Adipocyte (in vitro differentiated cells): ENCODE measurements at places on chromosomes 5 and 9.
A peak's percentile ranks its signal among the peaks of the same experiment; 100 is the strongest.

DNA sequence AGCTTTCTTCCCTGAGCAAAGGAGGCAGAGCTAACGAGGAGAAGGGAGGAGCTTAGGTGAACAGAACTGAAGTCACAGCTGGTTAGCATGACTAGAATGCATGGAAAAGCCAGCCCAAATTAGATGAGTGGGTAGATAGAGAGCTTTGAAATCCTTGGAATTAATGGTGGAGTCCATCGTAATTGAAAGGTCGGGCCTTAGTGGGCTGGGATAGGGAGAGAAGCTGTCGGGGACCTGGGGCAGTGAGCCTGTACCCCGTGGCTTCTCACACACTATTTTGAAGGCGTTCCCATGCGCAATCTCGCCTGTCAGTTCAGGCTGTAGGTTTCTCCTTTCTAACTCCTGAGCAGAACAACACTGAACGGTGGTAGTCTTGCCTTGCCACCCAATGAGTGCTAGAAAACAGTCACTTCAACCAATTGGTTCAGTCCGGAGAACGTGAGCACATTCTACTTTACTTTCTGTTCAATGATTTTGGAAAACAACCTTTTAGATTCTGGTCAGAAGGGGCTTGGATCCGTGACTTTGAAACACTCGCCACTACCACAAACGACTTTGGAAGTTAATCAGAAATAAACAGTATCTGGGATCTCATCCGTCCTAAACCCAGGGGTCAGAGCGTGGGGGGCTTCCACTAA lies 655 bp upstream of the RAI14 start:
- DNase-seq = peak; percentile 87

GRCh38 chr9:128727640-128728248 lies 3.8 kb upstream of the ZDHHC12 start:
- DNase-seq = no peak

- DNase-seq = no peak
These were observed 10.4 kb downstream of the TRIM14 start for GRCh38 chr9:98108531-98109031.

DNA sequence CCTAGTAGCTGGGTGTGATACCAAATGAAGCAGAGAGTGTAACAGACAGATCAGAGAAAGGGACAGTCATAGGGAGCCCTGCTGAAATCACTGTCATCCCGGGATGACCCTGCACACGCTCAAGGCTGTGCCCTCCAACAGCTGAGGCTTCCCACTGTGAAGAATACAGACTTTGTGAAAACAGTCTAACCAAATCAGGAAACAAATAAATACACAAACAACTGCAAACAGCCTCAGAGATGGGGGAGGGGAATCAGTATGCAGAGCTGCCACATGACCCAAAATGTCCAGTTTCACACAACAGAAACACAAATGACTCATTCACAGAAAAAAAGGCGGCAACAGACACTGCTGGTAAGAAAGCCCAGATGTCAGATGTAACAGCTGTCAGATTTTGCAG lies 101.9 kb downstream of the ADAMTS2 start:
- peak; percentile 76 for DNase-seq

DNA sequence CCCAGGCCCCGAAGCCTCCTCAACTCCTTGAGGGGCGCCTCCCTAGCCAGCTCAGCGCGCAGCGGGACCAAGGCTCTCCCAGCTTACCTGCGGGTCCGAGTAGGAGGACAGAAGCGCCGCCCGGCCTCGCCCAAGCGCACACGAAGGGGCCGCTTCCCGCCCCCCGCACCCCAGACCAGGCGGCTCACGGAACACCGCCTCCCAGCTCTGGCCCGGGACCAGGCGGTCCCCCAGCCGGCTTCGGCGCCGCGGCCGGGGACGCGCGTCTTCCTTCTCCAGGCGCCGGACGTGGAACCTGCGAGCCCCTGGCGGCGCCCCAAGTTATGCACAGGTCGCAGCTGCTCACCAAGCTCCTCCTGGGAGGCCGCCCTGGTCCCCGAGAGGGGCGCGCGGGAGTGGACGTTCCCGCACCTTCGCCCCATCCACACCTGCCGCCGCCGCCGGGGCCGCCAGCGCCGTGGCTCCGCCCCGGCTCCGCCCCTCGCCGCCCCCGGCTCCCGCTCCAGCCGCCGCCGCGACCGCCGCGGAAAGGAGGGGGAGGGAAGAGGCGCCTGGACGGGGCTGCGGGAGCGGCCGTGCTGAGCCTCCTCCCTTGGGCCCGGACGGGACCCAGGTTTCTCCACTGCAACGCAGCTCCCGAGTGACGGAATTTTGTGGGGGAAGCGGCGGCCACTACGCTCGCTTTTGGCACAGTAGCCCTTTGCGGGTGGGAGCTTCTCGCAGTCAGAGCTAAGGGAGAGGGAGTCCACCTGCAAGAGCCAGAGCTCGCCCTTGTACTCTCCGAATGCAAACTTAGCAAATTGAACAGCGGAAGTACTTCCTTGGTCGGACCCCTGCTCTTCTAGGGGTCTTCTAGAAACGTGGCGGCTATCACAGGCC lies 77.5 kb upstream of the IFNE start:
- DNase-seq = peak; percentile 82

GRCh38 chr5:52801329-52801728 lies 13.6 kb downstream of the ITGA1 start:
- DNase-seq = peak; percentile 40

GRCh38 chr5:157961896-157962590 lies 103.1 kb upstream of the CLINT1 start:
- no peak for DNase-seq

DNA sequence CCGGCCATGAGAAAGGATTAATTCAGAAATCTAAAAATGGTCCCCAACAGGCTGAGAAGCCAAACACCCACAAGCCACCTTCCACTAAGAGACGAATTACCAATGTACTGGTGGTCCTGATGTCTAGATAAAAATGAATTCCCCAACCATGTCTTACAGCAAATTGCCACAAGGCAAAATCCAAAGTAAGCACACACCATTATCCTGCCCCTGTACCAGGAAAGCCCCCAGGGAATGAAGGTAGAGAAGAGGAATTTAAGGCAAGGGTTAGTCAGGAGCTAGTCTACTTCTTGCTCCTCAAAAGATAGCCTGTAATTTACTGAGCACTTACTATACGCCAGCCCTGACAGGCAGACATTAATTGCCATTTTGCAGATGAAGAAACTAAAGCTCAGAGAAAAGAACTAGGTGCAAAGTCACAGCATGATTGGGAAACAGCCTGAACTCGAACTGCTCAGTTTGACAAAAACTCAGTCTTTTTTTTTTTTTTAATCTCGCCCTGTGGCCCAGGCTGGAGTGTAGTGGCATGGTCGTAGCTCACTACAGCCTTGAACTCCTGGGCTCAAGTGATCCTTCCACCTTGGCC lies 64.3 kb downstream of the RAPGEF1 start:
- no peak for DNase-seq

GRCh38 chr9:15243081-15243480 lies 63.9 kb downstream of the TTC39B start:
- DNase-seq = peak; percentile 68

DNA sequence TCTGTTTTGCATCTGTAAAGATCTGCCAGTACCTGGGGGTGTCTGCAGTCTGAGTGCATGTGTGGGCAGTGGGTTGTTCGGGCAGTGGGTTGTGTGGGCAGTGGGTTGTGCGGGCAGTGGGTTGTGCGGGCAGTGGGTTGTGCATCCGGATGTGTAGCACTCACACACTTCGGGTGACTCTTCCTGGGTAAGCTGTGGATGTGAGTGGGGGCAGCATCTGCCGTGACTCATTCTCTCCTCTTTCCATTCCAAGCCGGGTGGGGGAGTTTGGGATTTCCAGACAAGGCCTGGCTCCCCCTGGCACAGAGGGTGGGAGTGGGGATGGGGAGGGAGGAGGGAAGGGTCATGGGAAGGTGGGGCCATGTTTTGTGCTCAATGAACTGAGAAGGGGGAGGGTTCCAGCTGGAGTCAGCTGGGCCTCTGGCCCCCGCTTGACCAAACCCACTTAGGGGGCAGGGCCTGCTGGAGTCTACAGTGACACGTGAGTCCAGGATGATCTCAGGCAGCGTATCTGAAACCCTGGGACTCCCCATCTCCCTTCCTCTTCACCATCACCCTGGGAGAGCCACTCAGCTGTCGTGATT lies 8.3 kb downstream of the CRB2 start:
- peak; percentile 27 for DNase-seq

DNA sequence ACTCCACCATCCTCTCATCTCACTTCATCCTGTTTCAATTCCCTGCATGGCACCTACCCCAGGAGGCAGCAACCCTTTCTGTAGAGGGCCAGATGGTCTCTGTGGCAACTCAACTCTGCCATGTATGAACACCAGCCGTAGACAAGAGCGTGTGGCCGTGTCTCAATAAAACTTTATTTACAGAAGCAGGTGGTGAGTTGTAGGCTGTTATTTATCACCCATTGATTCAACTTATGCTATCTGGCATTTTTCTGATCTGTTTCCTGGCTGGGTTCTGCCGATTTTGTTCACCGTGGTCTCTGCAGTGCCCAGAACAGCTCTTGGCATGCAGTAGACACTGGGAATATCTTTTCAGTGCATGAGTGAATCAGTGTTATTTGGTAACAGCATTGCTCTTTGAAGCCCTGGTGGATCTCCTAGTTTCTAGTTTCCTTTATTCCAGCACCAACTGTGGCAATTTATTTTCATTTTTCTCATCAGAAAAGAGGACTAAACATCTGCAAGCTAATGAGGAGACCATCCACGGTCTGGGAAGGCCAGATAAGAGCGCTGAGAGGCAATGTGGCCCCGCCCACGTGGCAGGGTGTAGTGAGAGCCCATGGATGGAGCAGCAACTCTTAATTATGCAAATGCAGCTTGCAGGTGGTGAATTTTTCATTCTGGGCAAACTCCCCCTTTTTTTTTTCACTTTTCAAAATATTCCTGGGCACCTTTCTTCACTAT lies 77.9 kb downstream of the CTSL start:
- DNase-seq = no peak

DNA sequence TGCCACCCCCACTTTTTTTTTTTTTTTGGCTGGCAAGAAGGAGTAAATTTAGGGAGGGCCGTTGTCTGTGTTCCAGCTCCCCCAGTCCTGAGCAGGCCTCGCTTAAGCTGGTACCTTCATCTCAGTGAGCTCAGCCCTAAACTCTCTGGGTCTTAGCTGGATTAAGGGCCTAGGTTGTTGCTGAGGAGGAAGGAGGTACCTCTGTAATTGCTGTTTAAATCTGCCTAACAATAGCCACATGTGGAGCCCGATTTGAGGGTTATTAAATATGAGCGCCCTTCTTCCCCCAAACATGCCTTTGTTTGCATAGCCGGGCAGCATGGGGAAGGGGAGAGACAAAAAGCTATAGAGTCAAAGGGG lies 179.0 kb upstream of the PITX1 start:
- DNase-seq = no peak
